Naive thymus-derived CD8-positive, alpha-beta T cell (primary cell): ENCODE measurements at places on chromosomes 12 and 14.

DNA sequence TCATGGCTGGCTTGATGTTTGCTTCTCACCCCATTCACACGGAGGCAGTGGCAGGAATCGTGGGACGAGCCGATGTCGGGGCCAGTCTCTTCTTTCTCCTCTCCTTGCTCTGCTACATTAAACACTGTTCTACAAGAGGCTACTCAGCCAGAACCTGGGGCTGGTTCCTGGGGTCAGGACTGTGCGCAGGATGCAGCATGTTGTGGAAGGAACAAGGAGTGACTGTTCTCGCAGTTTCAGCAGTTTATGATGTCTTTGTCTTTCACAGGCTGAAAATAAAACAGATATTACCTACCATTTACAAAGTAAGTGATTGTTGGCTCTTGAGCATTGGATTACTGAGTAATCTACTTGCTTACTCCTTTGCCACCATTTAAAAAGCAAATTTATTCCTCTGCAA lies 170.6 kb downstream of the TMTC2 start:
- DNase-seq, result no peak

GRCh38 chr14:104998801-104999200 lies 13.2 kb downstream of the CLBA1 start:
- DNase-seq, result no peak

DNA sequence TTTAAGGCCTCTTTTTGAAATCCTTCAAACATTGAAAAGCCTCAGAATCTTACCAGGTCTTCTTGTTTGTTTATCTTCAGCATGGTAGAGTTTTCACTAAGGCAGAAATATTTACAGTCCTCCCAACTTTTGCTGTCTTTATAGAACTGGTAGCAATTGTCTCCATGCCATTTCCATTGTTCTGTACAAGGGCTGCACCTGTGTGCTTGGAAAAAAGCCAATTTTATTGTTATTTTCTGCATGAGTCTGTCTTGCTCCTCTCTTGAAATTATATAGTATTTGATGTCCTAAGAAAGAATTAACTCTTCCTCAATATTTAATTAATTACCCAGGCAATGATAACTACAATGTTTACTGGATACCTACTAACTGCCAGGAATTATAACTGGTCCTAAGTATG lies 23.3 kb downstream of the CLEC1A start:
- DNase-seq, result no peak

- no peak for DNase-seq
These were observed 114.2 kb downstream of the DPF3 start for GRCh38 chr14:72779679-72780078.

DNA sequence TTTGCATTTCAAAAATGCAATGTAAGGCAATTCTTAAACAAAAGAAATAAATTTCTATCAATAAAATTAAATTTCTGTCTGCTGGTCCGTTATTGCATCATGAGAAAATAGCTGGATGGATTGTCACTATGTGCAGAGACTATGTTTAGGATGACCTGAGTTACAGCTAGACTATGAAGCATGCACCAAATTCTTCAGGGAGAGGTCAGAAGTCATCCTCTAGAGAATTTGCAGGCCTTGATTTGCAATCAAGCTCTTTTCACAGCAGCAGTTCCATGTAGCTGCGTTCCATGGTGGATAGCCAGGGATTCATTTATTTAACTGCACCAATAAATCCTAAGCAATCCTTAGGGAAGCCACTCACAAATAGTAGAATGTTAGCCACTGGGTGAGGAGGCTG lies 253.7 kb downstream of the MSRB3 start:
- no peak for DNase-seq

- DNase-seq, result no peak
These were observed 44.7 kb downstream of the TCHP start for GRCh38 chr12:109944561-109945359.

GRCh38 chr14:21612324-21612723 lies 22.4 kb downstream of the OR10G2 start:
- DNase-seq, result no peak

DNA sequence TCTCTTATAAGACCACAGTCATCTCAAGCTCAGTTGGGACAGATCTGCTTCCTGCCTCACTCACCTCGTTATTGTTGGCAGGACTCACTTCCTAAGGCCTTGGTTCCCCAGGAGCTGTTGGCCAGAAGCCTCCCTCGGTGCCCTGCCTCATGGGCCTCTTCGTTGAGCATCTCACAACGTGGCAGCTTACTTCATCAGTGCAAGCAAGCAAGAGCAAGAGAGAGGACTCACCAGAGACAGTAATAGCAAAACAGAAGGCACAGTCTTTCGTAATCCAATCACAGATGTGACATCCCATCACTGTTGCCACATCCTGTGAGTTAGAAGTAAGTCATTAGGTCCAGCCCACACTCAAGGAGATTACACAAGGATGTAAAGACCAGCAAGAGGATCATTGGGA lies 5.1 kb upstream of the NUMB start:
- no peak for DNase-seq

- no peak for DNase-seq
These were observed 137.0 kb upstream of the CDKN3 start for GRCh38 chr14:54259821-54260220.

DNA sequence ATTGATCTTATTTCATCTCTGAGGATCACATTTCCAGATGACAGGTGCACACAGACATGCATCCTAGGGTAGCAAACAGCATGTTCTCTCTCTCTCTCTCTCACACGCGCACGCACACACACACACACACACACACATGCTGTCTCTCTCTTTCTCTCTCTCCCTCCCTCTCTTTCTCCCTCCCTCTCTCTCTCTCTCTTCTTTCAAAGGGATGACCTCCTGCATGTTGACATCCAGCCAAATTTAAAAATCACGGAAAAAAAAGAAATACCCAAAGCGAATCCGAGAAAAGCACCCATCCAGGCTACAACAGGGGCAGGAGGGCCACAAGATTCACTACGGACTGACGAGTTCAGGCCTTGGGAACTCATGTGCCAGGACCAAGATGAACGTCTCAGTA lies 2.3 kb downstream of the KSR2 start:
- DNase-seq, result no peak

DNA sequence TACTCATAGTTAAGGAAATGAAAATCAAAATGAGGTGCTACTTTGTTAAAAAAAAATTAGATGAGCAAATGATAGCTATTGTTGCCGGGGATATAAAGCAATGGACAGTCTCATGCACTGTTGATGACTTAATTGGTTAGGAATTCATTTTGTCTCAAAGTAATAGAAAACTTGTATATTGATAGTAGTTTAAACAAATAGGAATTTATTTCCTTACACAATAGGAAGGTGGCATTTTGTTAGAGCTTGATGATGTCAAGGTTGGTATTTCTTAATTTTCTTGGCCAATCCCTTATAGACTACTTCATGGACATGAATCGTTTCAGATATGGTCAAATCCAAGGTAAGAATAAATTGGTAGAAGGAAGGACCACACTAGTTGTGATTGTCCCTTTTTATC lies 7.8 kb downstream of the PRPF39 start:
- DNase-seq, result no peak

- DNase-seq, result no peak
These were observed 5.3 kb downstream of the TBX3 start for GRCh38 chr12:114678718-114679117.
